ENCODE measurements at places on chromosomes 2 and 18.
A peak's percentile ranks its signal among the peaks of the same experiment; 100 is the strongest.

- no peak for DNase-seq
Measured at GRCh38 chr18:24516261-24516660, 55.8 kb downstream of the HRH4 start.

- no peak for DNase-seq
Measured at GRCh38 chr2:176646033-176646615, 376.9 kb downstream of the MTX2 start.

DNA sequence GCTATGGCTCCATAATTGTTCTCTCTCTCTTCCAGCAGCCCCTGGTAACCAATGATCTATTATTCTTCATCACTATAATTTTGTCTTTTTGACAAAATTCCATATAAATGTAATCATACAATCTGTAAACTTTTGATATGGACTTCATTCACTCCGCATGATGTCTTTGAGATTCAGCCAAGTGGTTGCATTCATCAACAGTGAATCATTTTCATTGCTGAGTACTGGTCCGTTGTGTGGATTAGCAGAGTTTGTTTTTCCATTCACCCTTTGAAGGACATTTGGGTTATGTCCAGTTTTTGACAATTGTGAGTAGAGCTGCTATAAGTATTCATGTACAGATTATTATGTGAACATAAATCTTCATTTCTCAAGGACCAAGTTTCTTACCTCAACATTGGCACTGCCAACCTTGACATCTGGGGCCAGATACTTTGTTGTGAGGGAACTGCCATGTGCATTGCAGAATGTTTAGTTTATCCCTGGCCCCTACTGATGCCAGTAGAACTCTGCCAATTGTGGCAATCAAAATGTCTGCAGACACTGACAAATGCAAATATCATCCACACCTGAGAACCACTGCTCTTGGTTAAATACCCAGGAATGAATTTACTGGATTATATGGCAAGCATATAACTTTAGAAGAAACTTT lies 48.4 kb upstream of the BCL2L11 start:
- peak; percentile 35 for DNase-seq

- peak; percentile 74 for DNase-seq
Measured at GRCh38 chr18:47100212-47100831, 50.0 kb downstream of the HDHD2 start.

GRCh38 chr2:191840921-191841320 lies 6.0 kb downstream of the CAVIN2 start:
- DNase-seq = no peak

DNA sequence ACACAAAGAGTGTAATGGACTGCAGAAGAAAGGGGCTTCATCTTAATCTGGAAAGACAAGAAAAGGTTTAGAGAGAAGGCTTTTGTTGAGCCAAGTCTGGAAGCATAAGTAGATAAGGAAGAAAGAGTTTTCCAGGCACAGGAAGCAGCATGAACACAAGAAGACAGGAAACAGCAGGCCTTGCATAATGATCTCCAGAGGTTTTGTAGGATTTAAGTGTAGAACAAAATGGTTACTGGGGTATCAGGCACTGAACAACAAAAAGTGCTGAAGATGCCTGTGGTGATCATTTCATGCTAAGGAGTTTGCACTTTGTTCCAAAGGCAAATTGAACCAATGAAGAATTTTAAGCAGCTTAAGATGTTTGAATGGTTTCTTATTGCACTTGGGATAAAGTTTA lies 281.6 kb upstream of the TANK start:
- DNase-seq = no peak

DNA sequence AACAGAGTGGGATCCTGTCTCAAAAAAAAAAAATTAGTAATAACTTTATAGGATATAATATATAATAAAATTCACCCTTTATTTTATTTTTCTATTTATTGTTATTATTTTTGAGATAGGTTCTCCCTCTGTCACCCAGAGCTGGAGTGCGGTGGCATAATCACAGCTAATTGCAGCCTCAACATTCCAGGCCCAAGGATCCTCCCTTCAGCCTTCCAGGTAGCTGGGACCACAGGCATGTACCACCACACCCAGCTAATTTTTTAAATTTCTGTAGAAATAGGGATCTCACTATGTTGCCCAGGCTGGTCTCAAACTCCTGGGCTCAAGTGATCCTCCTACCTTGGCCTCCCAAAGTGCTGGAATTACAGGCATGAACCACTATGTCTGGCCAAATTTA lies 958 bp downstream of the C2orf92 start:
- DNase-seq = no peak

GRCh38 chr2:177728920-177729319 lies 336.3 kb downstream of the AGPS start:
- DNase-seq = no peak

DNA sequence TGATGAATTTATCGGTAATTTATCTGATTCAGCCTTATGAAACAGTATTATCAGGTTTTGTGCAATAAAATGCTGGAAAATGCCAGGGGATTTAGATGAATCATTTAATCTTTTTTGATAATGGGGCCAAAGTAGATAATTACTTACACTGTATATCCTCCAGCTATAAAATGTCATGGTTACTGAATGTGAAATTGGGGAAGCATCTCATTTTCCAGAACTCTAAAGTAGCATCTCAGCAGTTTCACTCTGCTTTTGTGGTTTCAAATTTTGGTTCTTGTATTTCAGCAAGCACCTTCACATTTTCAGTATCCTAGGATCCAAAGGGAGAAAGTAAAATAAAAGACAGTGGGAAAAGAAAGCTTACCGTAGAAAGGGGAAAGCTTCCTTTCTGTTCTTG lies 12.8 kb downstream of the ANKRD62 start:
- DNase-seq = no peak

GRCh38 chr18:25229081-25229480 lies 122.9 kb downstream of the ZNF521 start:
- peak; percentile 20 for DNase-seq

DNA sequence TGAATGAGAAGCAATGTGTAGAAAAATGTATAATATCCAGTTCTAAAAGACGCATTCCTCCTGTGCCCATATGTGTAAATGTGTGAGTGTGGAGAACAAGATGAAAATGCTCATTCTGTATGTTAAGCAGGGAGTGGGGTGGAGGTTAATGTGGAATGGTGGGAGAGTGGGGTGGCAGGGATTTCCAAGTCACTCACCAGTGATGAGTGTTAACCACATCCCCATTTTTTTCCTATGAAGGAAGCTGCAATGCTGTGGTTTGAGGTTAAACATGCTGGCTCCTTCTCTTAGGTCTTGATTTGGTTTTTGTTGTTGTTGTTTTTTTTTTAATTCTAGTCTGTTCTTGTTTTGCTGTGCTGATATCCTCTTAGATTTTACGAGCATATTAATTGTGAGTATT lies 169.4 kb downstream of the NEDD4L start:
- peak; percentile 87 for DNase-seq

- DNase-seq = no peak
Measured at GRCh38 chr18:77110400-77110799, 22.2 kb downstream of the MBP start.

GRCh38 chr2:197293252-197294007 lies 17.1 kb downstream of the ANKRD44 start:
- DNase-seq = no peak

DNA sequence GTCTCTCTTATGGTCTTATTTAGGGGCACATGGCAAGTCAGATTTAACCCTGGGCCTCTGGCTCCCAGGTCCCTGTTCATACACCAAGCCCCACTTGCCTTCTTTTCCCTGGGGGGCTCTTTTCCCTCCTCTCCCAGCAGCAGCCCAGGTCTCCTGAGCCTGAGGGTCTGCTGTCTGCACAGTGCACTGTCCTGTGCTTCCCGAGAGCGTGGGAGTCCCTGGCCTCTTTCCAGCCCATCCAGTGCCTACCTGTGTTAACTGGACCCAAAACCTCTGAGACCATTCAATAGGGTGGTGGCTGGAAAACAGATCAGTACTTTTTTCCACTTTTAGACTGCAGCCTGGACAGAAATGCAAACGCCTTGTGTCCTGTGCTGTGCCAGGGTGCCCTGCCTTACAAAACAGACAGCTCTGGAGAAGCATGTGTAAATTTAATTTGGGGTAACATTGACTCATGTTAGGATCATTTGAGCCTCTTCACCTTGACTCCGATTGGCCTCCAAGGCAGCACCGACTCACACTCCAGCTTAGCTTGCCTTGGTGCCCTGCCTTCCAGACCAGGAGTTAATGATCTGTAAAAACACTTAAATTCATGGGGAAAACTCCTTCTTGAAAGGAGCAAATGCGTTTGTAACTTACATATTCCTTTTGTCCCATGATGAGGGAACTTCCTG lies 34.3 kb downstream of the TWIST2 start:
- DNase-seq = no peak

DNA sequence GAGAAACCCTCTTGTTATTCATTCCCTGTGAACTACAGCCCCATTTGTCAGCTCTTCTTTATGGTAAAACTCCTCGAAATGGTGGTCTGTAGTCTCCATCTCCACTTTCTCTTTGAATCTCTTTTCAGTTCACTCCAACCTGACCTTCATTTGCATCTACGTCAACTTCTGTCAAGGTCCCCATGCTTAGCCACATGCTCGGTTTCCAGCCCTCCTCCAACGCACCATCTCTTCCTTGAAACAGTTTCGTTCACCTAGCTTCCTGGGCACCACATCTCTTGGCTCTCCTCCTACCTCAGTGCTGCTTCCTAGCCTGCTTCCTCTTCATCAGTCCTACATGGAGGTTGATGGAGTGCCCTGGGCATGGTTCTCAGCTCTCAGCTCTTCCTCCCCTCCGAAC lies 81.1 kb upstream of the AFF3 start:
- no peak for DNase-seq

All from GM03348 (cell line).